ENCODE measurements at places on chromosomes 3 and 15.

- DNase-seq: no peak
These were observed 67.0 kb downstream of the PPCDC start for GRCh38 chr15:75090388-75090734.

- DNase-seq: no peak
These were observed 48.9 kb downstream of the HES1 start for GRCh38 chr3:194184801-194185200.

DNA sequence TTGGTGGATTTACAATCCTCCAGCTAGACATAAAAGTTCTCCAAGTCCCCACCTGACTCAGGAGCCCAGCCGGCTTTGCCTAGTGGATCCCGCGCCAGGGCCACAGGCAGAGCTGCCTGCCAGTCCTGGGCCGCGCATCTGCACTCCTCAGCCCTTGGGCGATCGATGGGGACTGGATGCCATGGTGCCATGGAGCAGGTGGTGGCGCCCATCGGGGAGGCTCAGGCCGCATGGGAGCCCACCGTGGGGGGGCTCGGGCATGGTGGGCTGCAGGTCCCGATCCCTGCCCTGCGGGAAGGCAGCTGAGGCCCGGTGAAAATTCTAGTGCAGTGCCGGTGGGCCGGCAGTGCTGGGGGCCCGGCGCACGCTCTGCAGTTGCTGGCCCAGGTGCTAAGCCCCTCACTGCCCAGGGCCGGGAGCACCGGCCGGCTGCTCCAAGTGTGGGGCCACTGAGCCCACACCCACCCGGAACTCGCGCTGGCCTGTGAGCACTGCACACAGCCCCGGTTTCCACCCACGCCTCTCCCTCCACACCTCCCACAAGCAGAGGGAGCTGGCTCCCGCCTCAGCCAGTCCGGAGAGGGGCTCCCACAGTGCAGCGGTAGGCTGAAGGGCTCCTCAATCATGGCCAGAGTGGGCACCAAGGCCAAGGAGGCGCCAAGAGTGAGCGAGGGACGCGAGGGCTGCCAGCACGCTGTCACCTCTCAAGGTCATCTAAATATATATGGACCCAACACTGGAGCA lies 38.8 kb upstream of the IGSF11 start:
- DNase-seq: no peak

DNA sequence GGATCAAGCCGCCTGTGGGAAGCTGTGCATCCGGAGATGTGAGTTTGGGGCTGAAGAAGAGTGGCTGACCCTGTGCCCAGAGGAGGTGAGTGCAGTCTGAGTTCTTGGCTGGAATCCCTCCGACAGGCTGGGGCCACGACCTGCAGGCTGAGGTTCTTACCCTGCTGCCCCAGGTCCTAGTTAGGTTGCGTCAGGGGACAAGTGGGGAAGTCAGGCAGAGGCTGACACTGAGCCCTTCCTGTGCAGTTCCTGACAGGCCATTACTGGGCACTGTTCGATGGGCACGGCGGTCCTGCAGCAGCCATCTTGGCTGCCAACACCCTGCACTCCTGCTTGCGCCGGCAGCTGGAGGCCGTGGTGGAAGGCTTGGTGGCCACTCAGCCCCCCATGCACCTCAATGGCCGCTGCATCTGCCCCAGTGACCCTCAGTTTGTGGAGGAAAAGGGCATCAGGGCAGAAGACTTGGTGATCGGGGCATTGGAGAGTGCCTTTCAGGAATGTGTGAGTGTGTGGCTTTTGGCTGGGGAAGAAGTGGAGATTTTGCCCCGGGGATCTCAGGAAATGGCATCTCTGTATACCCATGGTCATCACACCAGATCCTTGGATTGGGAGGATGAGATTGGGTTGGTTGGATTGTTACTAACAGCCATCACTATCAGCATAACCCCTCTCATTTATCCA lies 1.3 kb downstream of the PPM1M start:
- no peak for DNase-seq

- DNase-seq: no peak
These were observed 104.7 kb upstream of the SLC7A14 start for GRCh38 chr3:170690661-170690981.

DNA sequence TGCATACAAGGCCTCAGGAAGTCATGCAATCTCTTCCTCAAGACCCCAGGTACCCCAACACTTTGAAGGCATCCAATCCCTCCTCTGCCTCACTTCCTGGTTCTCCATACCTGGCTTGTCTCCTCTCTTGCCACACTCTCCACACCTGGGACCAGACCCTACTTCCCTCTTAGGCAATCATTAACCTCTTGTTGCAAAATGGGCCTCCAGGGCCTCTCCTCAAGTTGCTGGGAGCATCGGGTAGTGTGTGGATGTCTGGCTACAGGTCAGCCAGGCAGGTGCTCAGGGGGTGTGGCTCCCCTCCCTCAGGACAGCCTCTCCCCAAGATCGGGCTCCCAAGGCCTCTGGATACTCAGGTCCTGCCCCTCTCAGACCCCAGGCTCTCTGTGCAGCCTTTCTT lies 8.6 kb downstream of the PLA2G4E start:
- DNase-seq: no peak

GRCh38 chr3:122536632-122537001 lies 21.9 kb upstream of the KPNA1 start:
- DNase-seq: no peak

DNA sequence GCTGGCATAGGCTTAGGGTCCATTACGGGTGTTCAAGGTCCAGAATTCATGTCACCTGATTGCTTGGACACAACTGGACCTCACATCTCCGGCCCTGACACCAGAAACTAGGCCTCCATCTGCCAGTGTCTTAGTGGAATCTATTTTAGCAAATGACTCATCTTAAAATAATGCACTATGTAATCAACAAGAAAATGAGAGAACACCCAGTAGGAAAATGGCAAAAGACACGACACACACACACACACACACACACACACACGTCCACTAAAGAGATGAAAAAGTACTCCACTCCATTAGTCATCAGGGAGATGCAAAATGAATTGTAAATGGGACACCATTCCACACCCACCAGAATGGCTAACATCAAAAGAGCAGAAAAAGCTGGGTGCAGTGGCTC lies 11.2 kb downstream of the APBA2 start:
- no peak for DNase-seq

GRCh38 chr3:62220616-62221015 lies 152.7 kb downstream of the FEZF2 start:
- DNase-seq: no peak

- no peak for DNase-seq
These were observed 7.7 kb upstream of the FES start for GRCh38 chr15:90876512-90877170.

- no peak for DNase-seq
These were observed at the start of gene LINGO1 for GRCh38 chr15:77632534-77633133. Gene LINGO1, minus strand, starts transcription at chr15:77632912. Its CDS starts 597 bp downstream, at chr15:77632315.
